ENCODE measurements at places on chromosomes 16 and 17.

GRCh38 chr16:87492291-87492630 lies 563 bp downstream of the ZCCHC14 start:
- DNase-seq, result no peak

GRCh38 chr17:43854498-43854897 lies 7.5 kb downstream of the CD300LG start:
- no peak for DNase-seq

DNA sequence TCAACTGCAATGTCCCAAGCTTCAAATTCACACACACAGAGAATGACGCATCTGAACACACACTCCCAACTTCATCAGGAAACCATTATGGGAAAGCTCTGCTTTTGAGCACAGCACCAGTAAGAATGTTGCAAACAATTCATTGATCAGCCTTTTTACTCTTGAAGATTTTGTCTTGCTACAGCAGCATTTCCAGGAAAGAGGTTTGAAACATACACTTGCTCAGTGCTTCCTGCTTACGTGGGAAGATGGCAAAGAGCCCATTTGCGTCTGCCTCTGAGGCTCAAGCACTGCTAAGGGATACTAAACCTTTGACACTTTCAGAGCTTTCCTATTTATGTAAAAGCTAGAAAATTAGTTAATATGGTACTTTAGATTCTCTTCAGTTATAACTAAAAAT lies 77.2 kb upstream of the MON1B start:
- DNase-seq, result no peak

- no peak for DNase-seq
Measured at GRCh38 chr17:50564916-50565315, 4.4 kb downstream of the CACNA1G start.

DNA sequence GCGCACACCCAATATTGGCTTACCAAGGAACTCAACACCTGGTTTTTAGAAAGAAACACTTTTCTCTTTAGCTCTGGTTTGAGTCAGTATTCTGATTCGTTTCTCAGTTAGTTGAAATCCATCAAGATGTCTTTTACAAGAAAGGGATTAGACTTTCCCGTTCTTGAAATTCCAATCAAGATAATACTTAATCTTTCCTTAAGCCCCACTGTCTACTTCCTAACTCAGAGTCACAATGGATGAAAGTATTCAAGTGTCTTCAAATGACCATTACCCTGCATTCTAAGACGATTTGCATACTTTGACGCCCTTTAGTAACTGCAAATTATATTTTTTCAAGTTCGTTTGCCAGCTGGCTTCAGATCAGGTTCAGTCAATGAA lies 189.8 kb downstream of the USP22 start:
- DNase-seq, result no peak

- DNase-seq, result no peak
Measured at GRCh38 chr17:74865504-74866197, 6.0 kb upstream of the GRIN2C start.

DNA sequence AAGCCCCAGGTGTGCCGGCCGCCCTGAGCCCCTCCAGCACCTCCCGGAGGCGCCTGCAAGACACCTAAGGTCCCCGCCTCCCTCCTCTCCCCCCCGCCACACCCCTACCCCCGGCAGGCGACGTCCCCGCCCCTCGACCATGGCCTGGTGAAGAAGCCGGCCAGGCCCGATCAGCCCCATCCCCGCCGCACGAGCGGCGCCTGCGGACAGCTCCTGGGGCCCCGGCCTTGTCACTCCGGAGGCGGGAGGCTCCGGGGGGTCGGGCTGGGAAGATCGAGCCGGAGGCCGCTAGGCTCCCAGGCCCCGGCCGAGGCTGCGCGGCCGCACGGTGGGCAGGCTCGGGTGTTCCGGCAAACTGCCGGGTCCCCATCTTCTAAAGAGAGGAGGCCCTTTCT lies 405 bp upstream of the ACE start:
- no peak for DNase-seq

GRCh38 chr17:49005140-49005539 lies 8.0 kb downstream of the IGF2BP1 start:
- no peak for DNase-seq

DNA sequence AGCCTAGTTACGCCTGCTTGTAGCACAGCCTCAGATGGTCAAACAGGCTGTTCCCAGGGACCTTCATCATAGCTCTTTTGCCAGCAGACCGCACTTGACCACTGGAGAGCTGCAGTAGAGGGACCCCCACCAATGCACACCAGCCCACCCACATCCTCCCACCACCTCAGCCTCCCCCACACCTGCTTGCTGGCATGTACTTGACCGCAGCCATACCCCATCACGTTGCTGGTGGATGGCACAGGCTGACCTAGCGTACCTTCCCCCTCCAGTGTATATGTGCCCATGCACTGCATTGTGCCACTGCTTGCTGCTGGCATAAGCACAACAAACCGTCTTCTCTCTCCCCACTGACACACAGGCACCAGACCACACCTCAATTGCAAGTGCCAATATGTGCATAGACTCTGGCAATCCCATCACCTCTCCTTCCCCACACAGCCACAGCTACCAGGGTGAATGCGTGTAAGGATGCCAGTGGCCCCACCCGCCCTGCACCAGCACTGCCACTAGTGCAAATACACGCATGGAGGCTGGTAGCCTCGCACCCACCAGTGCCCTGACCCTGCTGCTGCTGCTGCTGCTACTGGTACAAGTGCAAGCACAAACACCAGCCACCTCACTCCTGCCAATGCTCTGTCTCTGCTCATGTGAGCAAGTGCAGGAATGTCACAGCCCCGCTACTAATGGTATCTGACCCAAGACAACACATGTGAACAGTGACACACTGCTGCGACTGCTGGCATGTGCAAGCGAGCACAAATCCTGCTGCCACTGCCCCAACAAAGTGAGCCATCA lies 1377.6 kb downstream of the CDH11 start:
- no peak for DNase-seq

GRCh38 chr17:41695954-41696757 lies 7.5 kb downstream of the EIF1 start:
- peak; percentile 45 for DNase-seq

Measured in stimulated activated CD4-positive, alpha-beta T cell treated with anti-CD3 and anti-CD28 coated beads, Interleukin-1b, Interleukin-23, amount 100 ng/mL, for 1 hour (primary cell).